ENCODE measurements at places on chromosomes 3 and 15.

DNA sequence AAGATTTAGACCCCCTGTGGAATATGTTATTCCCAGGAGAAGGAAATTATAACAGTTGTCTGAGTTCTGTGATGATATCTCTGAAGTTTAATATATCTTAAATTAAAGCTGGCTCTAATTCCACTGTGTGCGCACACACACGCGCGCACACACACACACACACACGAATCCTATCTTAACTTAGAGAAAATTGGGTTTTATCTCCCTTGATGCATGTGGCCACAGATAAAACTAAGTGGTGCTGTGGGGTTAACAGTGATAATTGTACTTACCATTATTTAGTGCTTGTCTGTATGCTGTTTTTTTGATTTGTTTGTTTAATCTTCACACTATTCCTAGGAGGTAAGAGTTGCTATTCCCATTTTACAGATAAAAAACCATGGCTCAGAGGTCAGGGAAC, 7.4 kb downstream of the EEFSEC start:
- no peak for DNase-seq

GRCh38 chr3:117927825-117928224, 1106.8 kb downstream of the IGSF11 start:
- DNase-seq, result no peak

GRCh38 chr3:179603831-179604230, 607 bp downstream of the MRPL47 start:
- no peak for DNase-seq

GRCh38 chr3:116265320-116265695, 180.0 kb downstream of the LSAMP start:
- DNase-seq, result no peak

DNA sequence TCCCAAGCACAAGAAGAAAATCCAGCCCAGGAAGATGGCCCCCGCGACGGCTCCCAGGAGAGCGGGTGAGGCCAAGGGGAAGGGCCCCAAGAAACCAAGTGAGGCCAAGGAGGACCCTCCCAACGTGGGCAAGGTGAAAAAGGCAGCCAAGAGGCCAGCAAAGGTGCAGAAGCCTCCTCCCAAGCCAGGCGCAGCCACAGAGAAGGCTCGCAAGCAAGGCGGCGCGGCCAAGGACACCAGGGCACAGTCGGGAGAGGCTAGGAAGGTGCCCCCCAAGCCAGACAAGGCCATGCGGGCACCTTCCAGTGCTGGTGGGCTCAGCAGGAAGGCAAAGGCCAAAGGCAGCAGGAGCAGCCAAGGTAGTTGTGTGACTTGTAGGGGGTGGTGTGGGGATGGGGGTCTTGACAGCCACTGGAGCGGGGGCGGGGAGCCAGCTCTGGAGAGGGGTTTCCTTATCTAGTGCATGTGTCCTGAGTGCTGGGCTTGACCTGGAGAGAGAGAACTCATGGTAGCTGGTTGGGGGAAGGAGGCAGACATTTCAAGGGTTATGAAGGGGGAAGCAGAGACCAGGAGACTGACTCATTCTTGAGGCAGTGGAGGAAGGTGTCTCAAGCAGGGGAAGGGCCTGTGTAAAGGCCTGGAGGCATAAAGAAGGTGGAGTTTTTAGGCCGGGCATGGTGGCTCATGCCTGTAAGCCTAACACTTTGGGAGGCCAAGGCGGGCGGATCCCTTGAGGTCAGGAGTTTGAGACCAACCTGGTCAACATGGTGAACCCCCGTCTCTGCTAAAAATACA, 6.2 kb downstream of the H1-8 start:
- no peak for DNase-seq

DNA sequence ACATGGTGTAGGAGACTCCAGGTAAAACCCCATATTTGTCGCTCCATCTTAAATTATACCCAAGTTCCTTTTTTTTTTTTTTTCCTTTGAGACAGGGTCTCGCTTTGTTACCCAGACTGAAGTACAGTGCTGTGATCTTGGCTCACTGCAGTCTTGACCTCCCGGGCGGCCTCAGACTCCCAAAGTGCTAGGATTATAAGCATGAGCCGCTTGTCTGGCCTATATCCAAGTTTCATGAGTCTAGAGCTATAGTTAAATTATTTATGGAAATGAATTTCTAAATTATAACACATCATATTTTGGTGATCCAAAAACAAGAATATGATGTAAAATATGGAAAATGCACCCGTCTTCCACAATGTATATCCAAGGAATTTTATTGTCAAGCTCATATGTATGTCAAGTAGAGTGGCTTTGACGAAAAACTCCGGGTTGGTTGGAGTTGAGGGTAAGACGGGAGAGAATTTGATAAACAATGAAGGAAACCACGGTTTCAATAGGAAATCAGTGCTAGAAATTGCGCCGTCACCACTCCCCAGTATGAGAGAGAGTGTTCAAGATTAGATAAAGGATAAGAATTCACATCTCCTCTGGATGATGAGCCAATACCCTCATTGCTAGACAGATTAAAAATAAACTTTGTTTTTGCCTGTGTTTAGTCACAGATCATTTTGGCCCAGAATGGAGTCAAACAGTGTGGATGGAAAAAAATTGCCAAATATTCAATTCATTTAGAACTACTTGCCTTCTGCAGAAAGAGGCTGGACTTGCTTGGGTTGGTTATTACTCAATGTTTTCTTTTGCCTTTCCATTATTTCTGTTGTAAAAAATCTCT, 209.2 kb upstream of the NR2F2 start:
- DNase-seq, result no peak

- DNase-seq, result no peak
Observed at GRCh38 chr3:76942101-76942500, 97.8 kb upstream of the ROBO2 start.

Measured in stimulated activated CD8-positive, alpha-beta memory T cell treated with anti-CD3 and anti-CD28 coated beads, Interleukin-4, amount 100 ng/mL, for 1 hour (primary cell).